ENCODE measurements at places on chromosomes 7 and 10. TPM values are rescaled to one million over a fixed set of nuclear protein-coding genes. Genes with fewer than 3 reads are reported as not detected.

DNA sequence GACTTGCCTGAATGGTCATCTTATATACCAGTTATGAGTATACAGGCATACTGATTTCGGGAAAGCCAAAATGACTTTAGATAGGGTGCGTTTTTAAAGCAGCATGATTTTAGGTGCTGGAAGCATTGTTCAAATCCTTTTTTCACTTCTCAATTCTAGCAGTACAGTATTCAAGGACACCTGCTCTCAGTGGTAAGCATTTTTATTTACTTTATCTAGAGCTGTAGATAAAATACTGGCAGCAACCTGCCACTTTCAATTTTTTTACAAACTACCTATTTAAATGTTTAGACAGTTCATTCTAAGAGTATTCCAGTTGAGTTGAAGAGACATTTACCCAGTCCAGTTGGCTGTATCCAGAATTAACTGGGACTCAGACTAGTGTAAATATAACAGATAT is 33.6 kb downstream of the TMEM106B start:
- DNase-seq = no peak

The OPN4 gene
- polyA plus RNA-seq = not detected

- no peak for DNase-seq
Measured at GRCh38 chr7:45681596-45682357, 107.6 kb downstream of the ADCY1 start.

The SAMD9 gene
- polyA plus RNA-seq = 23.3 TPM

- DNase-seq = peak; percentile 14
Measured at GRCh38 chr7:20598459-20599309, 16.8 kb upstream of the ABCB5 start.

DNA sequence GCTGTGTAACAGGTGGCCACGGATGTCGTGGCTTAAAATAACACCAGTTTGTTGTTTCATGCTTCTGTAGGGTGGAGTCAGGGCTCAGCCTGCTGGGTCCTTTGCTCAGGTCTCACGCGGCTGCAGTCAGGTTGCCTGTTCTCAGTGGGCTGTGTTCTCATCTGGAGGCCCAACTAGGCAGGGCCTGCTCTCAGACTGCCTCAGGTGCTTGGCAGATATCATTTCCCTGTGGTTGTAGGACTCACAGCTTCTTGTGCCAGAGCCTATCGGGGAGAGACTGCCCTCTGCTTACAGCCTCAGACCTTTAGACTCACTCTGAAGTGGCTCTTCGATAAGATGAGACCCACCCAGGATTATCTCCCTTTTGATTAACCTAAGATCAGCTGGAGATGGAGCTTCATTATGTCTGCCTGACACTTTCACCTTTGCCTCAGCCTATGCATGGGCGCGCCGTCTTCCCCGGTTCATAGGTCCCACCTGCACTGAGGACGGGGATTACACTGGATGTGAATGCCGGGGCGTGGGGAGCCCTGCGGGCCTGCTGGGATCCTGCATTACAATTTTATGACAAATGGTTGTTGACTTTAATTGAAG is 55.3 kb downstream of the INPP5A start:
- no peak for DNase-seq

GRCh38 chr7:1900847-1901246 is 230.8 kb downstream of the ELFN1 start:
- DNase-seq = no peak

- peak; percentile 23 for DNase-seq
Measured at GRCh38 chr10:91201213-91201996, 19.1 kb upstream of the PCGF5 start.

DNA sequence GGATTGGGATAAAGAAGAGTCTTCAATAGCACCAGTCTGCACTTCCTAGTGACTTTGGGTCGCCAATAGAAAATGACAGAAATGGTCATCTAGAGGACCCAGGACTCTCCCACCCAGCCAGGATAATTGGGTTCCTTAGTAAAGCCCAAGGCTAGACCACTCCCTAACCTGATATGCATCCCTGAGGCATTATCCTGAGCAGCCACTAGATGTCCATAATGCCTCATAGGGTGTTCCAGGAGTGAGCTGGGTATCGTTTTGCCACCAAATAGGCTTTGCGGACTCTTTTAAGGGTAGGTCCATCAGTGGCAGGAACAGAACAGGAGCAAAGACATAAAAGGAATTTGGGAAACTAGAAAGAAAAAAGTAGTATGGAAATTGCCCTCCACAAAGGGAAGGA is 4.5 kb upstream of the LRRC4 start:
- no peak for DNase-seq

DNA sequence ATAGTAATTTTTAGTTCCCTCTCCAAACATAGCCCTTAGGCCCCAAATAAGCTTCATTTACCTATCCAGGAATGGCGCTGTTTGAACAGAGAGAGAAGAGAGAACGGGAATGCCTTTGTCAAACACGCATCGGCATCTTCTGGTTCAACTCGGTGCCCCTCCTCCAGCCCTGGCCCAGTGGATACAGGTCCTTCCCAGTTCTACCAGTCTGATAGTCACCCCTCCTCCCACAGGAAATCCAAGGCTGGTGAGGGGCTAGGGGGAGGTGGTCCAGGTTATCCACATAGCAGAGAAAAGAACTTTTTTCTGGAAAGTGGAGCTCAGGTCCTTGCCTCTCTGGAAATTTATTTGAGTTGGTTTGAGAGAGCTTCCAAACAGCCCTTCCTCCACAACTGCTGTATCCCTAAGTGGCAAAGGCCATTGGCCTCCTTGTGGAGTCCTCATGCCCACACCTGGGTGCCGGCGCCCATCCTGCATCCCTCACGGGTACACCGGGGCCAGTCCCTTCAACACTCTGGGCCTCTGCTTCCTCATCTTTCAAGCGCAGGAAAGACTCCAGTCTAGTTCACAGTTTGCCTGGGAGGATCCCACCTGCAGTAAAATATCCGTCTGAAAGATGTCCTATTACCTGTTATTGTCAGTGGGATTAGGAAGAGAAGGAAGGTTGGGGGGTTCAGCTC is 287.4 kb downstream of the CELF2 start:
- DNase-seq = no peak

DNA sequence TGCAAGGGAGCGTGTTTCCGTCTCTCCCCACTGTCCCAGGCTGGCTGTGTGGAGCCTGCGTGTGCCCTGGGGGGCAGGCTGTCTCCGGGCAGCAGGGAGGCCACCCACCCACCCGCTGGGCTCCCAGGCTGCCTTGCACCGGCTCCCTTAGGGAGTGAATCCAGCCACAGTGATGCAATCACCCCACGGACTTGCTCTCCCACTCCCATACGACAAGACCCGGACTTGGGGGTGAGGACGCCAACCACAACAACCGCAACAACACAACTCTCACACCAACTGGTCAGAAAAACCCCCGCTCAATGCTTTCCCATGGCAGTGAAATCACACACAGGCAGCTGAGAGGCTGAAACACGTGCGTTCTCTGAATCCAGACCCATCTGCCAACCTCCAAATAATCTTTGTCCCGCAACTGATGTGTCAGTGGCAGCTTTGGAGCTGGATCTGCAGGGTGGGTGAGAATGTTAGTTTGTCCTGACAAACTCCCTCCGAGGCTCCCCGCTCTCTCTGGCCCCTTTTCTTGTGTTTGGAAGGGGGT is 62.7 kb upstream of the DDC start:
- DNase-seq = no peak

- DNase-seq = no peak
Measured at GRCh38 chr10:132167041-132167674, 19.6 kb upstream of the DPYSL4 start.

DNA sequence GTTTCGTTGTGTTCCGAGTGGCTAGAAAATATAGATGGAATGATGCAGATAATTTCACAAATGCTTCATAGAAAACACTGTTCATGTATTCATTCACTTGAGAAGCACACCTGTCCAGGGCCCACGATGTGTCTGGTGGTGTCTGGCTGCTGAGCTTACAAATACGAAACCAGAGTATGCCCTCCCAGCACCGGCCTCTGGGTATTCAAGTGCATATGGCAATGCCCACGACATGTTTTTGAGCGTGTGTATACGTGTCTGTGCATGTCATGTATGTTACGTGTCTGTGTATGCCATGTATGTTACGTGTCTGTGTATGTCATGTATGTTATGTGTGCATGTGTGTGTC is 37.9 kb downstream of the IL2RA start:
- no peak for DNase-seq

The PTF1A gene
- not detected for polyA plus RNA-seq

DNA sequence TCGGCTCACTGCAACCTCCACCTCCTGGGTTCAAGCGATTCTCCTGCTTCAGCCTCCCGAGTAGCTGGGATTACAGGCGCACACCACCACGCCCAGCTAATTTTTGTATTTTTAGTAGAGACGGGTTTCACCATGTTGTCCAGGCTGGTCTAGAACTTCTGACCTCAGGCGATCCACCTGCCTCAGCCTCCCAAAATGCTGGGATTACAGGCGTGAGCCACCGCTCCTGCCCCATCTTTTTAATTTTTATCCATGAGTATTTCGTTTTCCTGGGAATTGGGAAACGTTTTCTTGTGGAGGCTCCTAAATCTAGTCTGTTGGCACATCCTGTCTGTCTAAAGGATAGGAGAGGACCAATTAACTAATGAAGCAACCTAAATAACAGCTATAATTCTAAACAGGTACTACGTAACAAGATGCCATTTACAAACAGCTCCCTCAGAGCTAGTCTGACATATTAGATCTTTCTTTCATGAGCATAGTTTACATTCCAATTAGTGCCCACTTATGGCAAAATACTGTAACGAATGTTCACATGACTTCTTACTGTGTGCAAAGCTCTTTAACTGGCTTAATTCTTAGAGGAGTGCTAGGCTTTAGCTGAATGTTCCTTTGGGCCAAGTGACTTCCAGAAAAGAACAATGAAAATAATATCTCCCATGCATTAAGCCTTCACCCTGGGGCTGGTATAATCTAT is 151.0 kb upstream of the YAE1 start:
- no peak for DNase-seq

GRCh38 chr10:126242397-126243260 is 145.6 kb downstream of the ADAM12 start:
- no peak for DNase-seq

DNA sequence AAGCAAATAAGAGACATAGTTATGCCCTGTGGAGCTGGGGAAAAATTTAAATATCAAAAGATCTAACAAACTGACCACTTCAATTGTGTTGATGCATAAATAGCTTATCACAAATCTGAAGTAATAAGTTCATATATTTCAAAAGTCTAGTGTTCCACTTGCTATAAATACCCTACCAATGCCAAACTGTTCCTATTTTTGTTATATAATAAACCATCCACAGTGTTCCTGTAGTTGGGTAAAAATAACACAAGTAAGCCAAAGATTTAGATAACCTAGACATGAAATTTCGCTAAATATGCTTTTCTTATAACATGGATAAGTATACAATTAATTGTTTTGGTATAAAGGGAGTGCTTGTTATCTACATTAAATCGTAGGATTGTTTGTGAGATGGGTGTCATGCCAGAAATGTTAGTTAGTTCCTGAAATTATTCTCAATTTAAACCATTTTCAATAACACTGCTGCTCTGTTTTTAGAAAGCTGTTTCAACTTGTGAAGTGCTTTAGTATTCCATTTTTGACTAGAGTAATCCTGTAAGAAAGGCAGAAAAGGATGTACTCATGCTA is 85.5 kb downstream of the CACNA2D1 start:
- DNase-seq = no peak

DNA sequence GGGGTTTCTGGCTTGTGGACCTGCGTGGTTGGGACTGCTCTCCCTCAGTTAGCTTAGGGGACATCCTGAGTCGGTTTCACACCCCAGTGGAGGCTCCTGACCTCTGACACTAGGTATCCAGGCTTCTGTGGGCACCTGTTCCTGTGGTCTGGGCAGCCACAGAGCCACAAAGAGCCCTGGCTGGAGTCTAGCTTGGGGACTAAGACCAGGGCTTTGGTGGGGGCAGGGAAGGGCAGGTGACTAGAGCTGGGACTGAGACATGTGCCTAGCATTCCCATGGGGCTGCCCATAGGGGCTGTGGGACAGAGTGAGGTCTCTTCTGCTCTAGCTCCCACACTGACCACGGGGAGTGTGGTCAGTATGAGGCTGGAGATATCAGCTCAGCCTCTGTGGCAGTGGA is 4.0 kb upstream of the TMEM270 start:
- DNase-seq = no peak

GRCh38 chr7:90599038-90599437 is 2.9 kb downstream of the CDK14 start:
- DNase-seq = no peak

DNA sequence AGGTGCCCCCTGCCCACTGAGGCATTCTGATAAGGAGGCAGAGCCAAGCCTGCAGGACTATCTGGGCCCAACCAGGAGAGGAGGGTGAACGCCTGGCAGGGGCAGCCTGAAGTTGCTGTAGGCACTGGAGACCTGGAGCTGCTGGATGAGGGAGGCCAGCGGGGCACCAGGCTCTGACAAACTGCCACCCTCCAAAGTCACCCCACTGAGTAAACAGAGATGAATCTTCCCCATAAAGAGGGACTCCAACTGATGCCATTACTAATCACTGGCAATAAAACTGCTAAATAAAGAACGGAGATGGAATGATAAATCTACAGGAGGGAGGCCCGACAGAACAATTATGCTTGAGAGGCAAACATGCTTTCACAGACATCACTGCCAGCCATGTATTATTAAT is 44.2 kb downstream of the DRGX start:
- DNase-seq = no peak

GRCh38 chr7:100676501-100677306 is 3.2 kb downstream of the GNB2 start:
- no peak for DNase-seq

GRCh38 chr7:100369105-100369504 is 4.2 kb upstream of the PILRA start:
- DNase-seq = peak; percentile 89

The FEZF1 gene
- polyA plus RNA-seq = not detected
